ENCODE measurements at places on chromosomes 7 and 10. TPM values are rescaled to one million over a fixed set of nuclear protein-coding genes. Genes with fewer than 3 reads are reported as not detected.

Gene CTAGE8
- total RNA-seq, result 0.33 TPM

Gene PTF1A
- total RNA-seq, result not detected

Gene NPFFR1
- total RNA-seq, result under 0.01 TPM

Gene LRIT1
- not detected for total RNA-seq

Gene JAKMIP3
- total RNA-seq, result 0.34 TPM
